ENCODE measurements at places on chromosomes 2 and 18. TPM values are rescaled to one million over a fixed set of nuclear protein-coding genes. Genes with fewer than 3 reads are reported as not detected.
A peak's percentile ranks its signal among the peaks of the same experiment; 100 is the strongest.

DNA sequence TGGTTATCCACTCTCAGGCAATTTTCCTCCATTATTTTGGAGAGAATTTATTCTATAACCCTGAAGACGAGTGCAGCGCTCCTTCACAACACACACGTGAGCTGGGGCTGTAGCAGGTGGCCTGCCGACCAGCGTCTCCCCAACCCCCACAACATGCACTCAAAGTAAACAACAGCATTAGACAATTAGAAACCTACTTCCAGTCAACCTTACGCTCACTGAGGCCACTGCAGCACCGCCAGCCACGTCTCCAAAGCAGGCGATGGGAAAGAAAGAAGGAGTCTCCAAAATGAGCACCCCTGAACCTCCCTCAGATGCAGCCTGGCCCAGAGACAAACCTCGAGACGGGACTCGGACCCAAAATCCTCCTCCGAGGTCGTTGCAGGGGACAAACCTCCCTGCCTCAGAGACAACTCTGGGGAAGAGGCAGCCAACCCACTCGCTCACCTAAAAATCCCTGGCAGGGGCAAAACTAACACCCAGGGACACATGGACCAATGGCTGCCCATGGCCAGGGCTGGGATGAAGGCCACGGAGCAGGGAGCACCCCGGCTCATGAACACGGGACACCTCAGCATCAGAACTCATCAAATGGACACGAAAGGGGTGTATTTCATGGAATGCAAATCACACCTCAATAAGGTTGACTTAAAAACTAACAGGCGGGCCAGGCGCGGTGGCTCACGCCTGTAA is 2.6 kb downstream of the SLC66A2 start:
- DNase-seq = no peak
- no peak overlapping the region for H3K27ac ChIP-seq
- peaks cover 13% of the 10 kb centered on the region for H3K4me1 ChIP-seq
- no peak overlapping the region for H3K4me3 ChIP-seq

FRZB gene
- total RNA-seq = 72.8 TPM

DNA sequence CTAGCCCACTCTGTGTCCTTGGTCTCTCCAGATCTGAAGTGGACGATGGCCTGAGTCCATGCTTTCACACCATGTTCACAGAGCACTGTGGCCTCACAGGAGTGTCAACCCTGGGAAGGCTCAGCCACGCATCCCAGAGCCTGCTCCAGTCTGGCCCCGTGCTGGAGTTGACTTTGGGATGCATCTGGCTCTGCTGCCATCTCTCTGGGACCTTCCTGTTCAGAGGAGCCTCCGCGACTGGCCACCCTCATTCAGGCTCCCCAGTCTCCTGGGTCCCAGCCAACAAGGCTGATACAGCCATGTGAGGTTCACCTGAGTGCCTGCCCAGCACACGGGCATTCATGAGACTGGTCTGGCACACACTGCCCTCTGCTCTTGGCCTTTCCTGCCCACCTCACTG is 199.7 kb upstream of the RAB6C start:
- H3K27me3 ChIP-seq = no peaks in the 10 kb centered on the region
- H3K27ac ChIP-seq = no peak overlapping the region
- peaks cover 13% of the 10 kb centered on the region for H3K4me1 ChIP-seq
- no peak overlapping the region for H3K4me3 ChIP-seq
- no peak for DNase-seq

GRCh38 chr18:8773980-8774379 is 68.6 kb downstream of the MTCL1 start:
- no peaks in the 10 kb centered on the region for H3K27me3 ChIP-seq
- H3K27ac ChIP-seq = peak overlapping the region; percentile 43
- no peak overlapping the region for H3K4me3 ChIP-seq
- no peaks in the 10 kb centered on the region for H3K36me3 ChIP-seq
- no peak for DNase-seq

IL36G gene
- 0.59 TPM for total RNA-seq

All from neural progenitor cell (in vitro differentiated cells).